SIG-M5 (cell line): ENCODE measurements at places on chromosomes 3 and 15.

- no peak for DNase-seq
Measured at GRCh38 chr15:36301947-36302346, 277.5 kb upstream of the CDIN1 start.

- DNase-seq: no peak
Measured at GRCh38 chr3:87766721-87767120, 292.1 kb downstream of the CGGBP1 start.

- DNase-seq: no peak
Measured at GRCh38 chr3:108024146-108024850, 66.5 kb downstream of the CD47 start.

- DNase-seq: no peak
Measured at GRCh38 chr3:54026543-54026942, 95.8 kb upstream of the CACNA2D3 start.

DNA sequence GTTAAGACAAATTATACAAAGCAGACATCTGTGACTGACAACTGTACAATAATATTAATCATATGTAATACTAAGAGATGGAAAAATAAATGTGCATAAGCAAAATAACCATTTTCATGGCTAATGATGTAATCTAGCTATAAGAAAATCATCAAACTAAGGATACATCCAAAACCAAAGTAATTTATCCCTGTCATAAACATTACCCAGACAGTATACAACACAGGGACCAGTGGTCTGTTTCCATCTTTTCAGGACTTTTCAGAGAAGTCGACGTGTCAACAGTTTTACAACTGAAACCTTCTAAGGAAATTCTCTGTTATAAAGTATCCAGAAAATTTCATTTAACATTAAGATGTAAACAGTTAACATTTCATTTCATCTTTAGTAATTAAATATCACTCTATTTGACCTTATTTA lies 11.0 kb downstream of the THBS1 start:
- DNase-seq: no peak

DNA sequence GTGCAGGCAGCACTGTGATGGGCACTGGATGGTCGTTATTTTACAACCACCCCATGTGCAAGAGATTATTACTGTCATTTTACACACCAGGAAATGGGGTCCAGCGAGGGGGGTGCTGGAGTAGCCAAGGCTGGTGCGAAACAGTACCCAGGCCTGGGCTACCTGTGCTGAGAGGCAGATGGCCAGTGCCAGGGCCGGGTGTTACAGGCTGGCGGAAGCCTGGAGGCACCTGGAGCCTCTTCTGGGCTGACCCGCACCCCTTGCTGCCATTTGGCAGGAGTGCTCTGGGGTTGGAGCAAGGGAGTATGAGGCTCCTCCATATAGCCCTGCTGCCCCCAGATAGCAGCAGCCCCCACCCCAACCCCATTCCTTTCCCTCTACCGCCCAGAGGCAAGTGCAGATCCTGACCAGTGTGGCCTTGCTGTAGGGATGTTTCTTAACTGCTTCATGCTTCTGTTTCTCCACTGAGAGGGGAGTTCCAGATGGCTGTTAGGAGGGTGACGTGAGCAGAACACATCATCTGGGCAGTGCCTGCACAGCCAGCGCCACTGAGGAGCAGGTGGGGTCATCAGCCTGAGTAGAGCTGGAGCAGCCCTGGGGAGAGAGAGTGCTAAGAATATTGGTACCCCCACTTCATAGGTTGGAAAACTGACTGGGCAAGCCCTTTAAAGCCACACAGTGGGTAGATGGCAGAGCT lies 15.3 kb downstream of the SNX33 start:
- no peak for DNase-seq

- peak; percentile 45 for DNase-seq
Measured at GRCh38 chr3:32873531-32874130, 55.8 kb downstream of the TRIM71 start.

DNA sequence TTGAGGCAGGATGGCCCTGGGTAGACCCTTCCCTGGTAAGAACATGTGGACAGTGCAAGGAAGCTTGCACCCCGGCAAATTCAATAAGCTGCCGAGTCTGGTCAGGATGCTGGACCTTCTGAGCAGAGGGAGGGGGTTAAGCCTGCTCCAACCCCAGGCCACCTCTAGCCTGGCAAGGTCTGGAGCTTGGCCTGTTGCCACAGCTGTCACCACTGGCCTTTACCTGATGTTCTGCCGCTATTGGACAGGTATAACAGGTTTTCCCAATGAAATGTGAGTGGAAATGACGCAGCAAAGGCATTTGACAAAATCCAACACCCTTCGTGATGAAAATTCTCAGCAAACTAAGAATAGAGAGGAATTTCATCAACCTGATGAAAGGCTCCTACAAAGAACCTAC lies 699 bp upstream of the MESP1 start:
- DNase-seq: no peak

GRCh38 chr15:51131596-51132290 lies 37.0 kb upstream of the TNFAIP8L3 start:
- DNase-seq: no peak

- DNase-seq: no peak
Measured at GRCh38 chr15:72857331-72858063, 73.9 kb upstream of the ADPGK start.

GRCh38 chr3:23861689-23862088 lies 55.1 kb downstream of the NKIRAS1 start:
- DNase-seq: no peak

DNA sequence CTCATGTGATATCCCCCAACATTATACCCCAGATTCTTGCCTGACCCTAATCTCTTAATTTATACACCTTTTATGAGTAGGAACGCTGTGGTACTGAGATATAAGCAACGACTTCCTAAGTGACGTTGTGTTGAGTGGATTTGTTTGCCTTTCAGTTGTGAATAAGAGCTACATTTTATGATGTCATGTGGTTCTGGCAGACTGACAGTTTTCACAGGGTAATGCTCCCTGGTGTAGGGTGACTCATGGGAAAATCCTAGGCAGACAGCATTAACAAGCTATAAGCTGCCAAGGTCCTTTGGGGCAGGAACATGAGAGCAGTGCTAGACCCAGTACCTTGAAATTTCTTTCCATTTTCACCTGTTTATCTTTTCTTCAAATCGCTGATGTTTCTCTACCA lies 11.2 kb downstream of the C3orf52 start:
- no peak for DNase-seq

DNA sequence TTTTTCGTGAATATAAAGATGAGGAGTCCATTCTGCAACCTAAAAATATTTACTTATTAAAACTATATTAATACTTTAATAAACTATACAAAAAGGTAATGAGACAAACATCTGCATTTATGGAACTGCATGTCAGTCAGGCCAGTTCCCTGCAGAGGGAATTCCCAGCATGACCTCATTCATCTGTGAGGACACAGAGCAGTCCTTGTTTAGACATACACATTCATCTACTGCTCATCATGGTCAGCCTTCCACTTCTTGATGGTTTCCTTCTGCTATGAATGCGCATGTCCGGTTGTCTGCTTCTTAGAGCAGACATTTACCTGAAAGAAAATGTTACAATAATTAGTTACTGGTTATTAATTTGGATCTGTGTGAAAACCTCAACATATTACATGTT lies 3.3 kb upstream of the ACTR8 start:
- DNase-seq: no peak

DNA sequence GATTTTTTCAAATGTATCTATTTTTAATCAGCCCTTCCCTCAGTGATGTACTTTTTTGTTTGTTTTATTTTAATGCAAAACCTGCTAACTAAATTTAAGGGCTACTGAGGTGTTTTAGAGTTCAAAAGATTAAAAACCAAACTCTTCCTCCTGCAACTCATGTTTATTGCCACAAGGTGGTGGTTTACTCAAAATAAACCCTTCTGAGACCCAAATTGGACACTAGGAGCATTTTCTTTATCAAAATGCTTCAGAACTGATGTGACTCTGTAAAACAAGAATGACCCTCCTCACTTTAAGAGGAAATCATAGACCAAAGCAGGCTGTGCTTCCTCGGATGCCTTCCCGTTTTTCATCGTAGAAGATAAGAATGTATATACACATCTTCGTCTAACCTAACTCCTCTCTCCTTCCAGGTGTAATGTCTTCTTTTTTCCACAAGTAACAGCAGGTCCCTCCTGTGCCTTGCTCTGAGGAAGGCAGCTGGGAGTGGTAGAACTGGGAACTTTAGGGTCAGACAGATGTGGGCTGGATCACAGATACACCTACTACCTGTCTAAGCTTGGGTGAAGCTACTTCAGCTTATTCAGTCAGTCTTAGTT lies 2.9 kb upstream of the NME9 start:
- no peak for DNase-seq

DNA sequence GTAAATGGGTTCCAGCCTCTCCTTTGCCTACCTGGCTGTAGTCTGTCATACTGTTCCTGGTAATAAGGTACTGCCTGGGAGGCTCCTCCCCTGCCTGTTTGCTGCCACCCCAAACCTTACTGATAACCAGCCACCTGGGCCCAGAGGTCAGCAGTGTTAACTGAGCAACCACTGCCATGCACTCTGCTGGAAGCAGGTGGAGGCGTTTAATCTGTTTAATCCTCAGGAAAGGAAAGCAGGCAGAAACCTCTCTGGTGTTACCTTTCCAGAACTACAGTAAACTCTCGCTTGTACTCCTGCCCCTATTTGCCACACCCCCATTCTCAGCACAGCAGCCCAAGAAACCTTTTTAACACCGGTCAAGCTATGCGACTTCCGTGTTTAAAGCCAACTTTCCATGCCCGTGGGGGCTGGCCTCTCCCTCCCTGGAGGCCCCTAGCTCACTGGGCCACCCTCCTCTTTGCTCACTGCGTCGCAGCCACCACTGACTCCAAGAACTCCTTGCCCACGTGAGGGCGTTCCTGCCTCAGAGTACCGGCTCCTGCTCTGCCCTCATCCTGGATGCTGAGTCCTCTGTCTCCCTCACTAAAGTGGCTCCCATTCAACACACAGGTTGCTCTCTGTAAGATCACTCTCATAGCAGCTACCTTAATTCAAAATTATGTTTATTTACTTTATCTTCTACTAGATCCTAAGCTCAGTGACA lies 8.3 kb downstream of the BDH1 start:
- no peak for DNase-seq

DNA sequence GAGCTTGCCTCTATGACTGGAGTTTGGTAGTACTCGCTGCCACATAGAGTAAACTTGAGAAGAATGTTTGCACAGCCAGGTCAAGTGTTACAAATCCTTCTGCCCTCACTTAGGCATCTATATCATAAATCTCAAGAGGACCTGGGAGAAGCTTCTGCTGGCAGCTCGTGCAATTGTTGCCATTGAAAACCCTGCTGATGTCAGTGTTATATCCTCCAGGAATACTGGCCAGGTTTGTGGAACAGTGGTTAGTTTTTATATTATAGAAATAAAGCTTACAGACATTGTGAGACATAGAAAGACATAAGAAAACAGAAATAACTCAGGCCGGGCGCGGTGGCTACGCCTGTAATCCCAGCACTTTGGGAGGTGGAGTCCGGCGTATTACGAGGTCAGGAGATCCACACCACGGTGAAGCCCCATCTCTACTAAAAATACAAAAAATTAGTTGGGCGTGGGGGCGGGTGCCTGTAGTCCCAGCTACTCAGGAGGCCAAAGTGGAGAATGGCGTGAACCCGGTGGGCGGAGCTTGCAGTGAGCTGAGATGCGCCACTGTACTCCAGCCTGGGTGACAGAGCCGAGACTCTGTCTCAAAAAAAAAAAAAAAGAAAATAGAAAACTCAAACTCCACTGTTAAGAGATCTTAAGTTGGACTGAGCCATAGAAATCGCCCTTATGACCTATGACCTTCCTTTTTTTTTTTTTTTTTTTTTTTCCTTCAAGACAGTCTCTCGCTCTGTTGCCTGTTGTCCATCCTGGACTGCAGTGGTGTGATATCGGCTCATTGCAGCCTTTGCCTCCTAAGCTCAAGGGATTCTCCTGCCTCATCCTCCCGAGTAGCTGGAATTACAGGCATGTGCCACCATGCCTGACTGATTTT lies 2.2 kb downstream of the RPSA start:
- no peak for DNase-seq

DNA sequence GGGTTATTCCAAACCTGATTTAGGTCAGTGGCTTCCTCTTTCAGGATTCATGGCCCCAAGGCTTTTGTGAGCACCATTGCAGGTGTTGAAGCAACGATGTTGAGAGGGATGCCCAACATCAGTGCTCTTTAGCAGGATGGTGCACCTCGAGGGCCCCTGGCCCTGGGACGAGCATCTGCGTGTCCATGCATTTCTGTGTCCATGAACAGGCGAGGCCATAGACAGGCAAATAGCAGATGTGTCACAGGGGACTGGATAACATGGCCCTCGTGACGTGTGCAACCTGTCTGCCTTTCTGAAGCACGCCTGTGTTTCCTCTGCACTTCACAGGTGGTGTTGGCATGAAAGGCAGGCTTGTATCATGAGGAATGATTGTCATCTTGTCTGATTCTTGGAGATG lies 132.3 kb downstream of the SNRPN start:
- DNase-seq: no peak

- DNase-seq: no peak
Measured at GRCh38 chr3:23438657-23439056, 235.5 kb downstream of the UBE2E2 start.

DNA sequence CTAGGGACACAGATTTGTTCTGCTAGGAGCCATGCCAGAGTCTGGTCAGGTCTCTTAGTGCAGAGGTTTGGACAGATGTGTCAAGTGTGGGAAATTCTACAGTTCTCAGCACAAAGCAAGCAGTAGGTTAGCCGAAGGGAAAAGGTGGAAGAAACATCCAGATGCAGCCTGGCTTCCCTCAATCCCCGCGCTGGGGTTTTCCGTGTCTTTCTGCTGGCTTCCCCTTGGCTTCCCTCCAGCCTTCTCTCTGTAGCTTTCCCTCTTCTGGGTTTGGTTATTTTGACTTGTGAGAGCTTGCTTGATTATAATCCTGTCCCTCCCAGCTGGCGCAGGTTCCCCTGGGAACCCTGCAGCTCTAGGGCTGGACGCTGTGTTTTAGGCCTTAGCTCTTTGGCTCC lies 4.1 kb downstream of the TF start:
- no peak for DNase-seq

DNA sequence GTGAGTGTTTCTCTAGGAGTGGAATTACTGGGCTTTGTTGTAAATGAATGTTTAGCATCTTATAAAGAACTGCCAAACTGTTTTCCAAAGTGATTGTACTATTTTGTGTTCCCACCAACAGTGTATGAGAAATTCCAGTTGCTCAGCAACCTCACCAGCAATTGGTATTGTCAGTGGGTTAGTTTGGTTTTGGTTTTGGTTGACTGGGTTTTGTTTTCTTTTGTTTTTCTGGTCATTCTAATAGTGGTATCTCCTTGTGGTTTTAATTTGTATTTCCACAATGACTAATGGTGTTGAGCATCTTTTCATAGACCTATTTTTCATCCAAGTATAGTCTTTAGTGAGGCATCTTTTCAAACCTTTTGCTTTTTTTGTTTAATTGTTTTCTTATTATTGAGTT lies 27.1 kb downstream of the FILIP1L start:
- DNase-seq: no peak

DNA sequence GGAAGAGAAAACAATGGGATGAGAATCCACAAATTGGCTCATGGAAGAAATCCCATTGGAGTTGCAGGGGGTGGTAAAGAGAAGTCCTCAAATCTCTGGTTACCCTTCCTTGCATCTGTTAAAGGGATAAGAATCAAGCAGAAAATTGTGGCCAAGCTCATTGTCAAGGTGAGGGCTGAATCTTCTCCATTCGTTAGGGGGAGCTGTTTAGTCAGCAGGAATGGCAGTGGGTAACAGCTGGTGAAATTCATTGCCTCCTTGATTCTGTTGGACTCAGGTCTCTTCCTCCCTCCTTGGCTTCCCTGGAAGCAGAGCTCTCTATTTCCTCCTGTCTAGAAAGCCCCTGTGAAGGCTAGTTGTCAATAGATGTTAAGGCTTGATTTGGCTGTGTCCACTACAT lies 343.1 kb upstream of the SEMA6D start:
- DNase-seq: no peak
